ENCODE measurements at places on chromosomes 6 and 20.

GRCh38 chr20:24782801-24783630 is 166.1 kb upstream of the CST7 start:
- no peak for DNase-seq

DNA sequence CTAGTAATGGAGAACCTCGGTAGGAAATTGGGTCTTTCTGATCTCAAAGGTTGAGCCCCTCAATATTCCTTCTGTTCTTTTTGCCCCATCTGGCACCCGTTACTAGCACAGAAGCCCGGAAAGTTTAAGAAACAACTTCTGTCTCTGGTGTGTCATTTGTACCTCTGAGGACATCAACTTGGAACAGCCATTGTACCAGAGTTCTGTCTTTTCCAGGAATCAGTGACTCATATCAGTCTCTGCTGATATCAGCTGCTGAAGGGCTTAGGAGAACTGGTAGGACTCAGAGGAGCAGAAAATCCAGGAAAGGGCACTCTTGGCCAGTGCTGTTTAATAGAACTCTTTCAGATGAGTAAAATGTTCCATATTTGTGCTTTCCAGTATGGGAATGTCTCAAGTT is 78.3 kb upstream of the CHD6 start:
- peak; percentile 12 for DNase-seq

GRCh38 chr6:114272582-114272981 is 70.2 kb downstream of the HS3ST5 start:
- DNase-seq = no peak

DNA sequence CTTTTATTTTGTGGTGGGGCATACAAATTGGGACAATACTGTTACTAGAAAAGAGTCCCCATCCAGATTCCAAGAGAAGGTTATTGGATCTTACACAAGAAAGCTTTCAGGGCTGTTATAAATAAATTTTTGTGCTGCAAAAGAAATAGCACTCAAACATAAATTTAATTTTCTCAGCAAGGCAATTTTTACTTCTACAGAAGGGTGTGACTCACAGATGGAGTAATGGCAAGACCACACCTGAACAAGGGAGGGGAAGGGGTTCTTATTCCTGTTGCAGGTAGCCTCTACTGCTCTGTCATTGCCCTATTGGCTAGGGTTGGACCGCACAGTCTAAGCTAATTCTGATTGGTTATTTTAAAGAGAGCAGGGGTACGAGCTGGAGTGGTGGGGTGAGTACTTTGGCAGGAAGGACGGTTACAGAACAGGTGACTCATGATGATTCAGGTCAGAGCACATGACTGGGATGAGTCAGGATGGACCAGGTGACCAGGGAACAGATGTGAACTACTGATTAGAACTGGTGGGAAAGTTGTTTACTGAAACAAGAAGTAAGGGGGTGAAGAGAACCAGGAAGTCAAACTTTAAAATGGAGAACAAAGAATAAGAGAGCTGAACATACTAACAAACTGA is 41.1 kb downstream of the CNR1 start:
- peak; percentile 1 for DNase-seq

- no peak for DNase-seq
Observed at GRCh38 chr20:8148501-8148900, 16.4 kb downstream of the PLCB1 start.
